Globus pallidus (tissue), 1 donor: ENCODE measurements at places on chromosomes 6 and 20.

GRCh38 chr20:5584678-5585077, 165.5 kb upstream of the SHLD1 start:
- DNase-seq: no peak

- DNase-seq: no peak
These were observed 45.8 kb upstream of the ARID1B start for GRCh38 chr6:156731396-156731795.

DNA sequence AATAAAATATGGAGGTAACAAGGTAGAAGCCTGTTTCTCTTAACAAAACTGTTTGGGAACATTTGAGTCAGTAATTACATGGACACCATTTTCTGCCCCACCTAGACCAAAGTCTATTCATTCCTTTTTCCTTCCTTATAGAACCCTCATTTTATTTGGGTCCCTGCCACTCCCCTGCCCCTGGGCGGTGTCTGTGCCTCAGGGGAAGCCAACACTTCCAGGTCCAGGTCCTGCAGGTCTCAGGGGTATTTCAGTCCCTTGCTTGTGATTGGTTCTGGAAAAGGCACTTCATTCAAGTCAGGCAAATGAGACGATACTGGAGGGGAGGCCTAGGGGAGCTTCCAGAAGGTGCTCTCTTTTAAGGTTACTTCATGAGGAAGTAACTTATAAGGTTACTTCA, 42.3 kb downstream of the SLC35D3 start:
- DNase-seq: no peak

DNA sequence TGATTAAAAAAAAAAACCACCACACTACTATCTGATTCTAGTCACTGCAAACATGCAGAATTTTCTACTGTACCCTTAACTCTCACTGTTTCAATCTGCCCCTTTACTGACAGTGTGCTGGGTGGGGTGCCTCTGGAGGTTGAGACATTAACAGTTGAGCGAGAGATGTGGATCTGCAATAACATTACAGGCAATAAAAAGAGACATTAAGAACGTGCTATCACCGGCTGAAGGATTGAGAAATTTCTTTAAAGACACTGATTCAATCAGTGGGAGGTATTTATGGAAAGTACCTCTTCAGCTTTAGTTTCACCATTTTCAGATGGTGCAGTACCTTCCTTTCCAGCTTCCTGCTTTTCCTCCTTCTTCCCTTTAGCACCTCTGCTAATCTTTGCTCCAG, 32.5 kb downstream of the HMGN3 start:
- no peak for DNase-seq

GRCh38 chr20:50321797-50322480, 131.3 kb downstream of the CEBPB start:
- DNase-seq: no peak

GRCh38 chr6:43510827-43511163, 649 bp upstream of the LRRC73 start:
- DNase-seq: no peak

- DNase-seq: no peak
These were observed 366.6 kb downstream of the PREX1 start for GRCh38 chr20:48461091-48461734.

- no peak for DNase-seq
These were observed 496.0 kb upstream of the ADGRB3 start for GRCh38 chr6:68139130-68139529.

GRCh38 chr6:36615018-36615761, 21.0 kb downstream of the SRSF3 start:
- no peak for DNase-seq
